ENCODE measurements at places on chromosomes 16 and 17.

- DNase-seq: no peak
Observed at GRCh38 chr17:78737332-78737731, 44.7 kb downstream of the CYTH1 start.

- DNase-seq: no peak
Observed at GRCh38 chr17:6780886-6781285, 4.9 kb downstream of the FBXO39 start.

DNA sequence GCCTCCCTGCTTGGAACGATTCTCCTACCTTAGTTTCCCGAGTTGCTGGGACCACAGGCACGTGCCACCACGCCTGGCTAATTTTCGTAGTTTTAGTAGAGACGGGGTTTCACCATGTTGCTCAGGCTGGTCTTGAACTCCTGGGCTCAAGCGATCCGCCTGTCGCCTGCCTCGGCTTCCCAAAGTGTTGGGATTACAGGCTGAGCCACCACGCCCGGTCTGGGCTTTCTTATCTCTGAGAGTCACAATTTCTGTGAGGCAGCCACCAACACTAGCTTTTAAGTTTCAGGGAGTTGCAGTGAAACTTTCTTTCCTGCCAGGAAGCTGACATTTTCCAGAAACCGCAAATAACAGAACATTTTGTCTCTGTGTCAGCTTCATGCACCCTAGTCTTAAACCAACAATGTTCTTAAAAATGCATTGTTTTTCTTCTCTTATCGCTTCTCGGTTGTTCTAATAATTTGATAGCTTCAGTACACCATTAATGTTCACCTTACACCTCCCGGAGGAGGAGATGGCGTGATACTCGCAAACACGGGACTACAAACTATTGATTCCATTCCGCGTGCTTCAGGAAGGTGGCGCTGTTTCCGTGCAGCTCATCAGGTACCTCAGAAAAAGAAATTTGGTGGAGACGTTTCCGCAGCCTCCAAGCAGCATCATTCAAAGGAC is 7.4 kb upstream of the DHRS7B start:
- no peak for DNase-seq

DNA sequence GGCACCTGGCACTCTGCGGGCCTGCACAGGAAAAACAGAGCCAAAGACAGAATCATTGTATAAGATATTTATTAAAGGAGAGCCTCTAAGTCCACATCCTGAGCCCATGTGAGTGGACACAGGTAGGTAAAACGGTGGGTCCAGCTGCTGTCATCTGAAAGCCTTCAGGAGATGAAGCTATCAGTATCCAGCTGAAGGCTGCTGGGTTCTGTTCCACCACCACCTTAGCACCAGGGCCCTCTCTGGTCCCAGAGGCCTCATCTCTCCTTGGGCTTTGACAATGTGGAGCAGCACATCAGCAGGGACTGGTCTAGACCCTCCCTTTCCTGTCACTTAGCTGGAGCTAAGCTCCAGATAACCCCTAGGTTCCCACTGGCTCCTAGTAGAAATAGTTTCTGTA is 7.3 kb downstream of the TMEM106A start:
- no peak for DNase-seq

DNA sequence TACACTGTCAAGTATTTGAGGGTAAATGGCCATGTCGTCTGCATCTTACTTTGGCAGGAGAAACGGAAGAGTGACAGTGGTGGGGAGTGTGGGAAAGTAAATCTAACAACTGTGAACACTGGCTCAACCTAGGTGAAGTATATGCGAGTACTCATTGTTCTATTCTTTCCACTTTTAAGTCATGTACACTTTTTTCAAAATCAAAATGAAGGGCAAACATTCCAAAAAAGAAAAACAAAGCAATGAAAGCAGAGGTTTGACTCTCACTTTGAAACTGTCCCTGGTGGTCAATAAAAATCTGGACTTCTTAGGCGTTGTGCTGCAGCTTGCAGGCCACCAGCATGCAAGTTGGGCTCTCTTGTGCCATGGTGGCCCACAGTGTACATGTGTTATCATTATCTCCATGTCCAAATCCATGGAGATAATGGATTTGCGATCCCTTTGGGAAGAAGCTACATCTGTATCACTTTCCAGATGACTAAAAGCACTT is 32.7 kb downstream of the STAT5B start:
- DNase-seq: no peak

DNA sequence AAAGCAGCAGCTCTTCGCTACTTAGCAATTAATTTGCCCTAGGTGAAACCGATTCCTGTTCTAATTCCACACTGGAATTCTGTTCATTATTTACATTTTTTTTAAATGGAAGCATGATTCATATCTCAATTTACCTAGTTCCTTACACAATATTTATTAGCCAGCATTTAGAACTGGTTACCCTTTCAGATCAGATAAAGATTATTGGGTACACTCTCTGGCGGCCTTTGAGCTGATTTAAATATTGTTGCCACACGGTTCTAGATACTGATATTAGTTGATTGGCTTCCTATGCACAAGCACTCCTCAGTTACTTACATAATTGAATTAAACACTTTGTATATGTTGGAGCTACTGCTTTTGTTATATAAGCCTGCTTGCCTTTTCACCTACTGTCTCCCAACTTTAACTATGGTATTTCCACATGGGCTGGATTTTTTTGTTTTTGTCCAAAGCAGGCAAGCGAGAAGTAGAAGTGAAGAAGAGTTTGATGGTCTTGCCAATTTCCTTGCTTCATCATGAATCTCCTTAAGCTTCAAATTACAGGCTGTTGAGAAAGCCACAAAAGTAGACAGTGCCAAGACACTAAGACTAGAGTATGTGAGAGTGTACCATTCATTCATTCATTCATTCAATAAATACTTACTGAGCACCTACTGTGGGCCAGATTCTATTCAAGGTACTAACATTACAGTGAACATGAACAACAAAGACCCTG is 3.9 kb upstream of the ALDH3A2 start:
- DNase-seq: no peak

DNA sequence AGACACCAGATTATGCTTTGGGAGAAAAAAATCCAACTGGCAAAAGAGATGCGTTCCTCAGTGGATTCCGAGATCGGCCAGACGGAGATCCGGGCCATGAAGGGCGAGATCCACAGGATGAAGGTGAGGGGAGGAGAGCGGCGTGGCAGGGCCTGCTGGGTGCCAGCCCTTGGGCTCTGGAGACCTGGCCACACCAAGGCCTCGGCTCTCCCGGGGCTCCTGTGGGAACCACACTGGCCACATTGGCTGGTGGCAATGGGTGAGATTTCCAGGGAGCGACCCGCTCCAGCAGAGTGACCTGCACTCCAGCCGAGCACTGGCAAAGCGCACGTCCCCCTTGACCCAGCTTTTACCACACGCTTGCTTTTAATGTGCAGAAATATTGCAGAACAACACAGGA is 11.6 kb upstream of the GAA start:
- no peak for DNase-seq

GRCh38 chr17:80119271-80119791 is 17.9 kb downstream of the GAA start:
- no peak for DNase-seq

DNA sequence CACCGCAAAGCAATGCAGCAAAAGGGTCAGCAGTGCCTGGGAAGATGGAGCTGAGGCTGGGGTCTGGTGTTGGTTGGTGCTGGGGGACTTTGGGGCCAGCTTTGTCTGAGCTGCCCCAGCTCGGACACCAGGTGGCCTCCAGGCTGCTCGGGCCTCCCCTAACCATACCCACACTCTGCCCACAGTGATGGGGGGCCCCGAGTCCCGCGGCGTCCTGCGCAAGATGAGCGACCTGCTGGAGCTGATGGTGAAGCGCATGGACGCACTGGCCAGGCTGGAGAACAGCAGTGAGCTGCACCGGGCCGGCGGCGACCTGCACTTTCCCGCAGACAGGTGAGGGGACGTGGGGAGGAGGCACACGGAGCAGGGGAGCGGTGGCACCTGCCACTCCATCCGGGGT is 13.8 kb downstream of the MGAT5B start:
- no peak for DNase-seq

DNA sequence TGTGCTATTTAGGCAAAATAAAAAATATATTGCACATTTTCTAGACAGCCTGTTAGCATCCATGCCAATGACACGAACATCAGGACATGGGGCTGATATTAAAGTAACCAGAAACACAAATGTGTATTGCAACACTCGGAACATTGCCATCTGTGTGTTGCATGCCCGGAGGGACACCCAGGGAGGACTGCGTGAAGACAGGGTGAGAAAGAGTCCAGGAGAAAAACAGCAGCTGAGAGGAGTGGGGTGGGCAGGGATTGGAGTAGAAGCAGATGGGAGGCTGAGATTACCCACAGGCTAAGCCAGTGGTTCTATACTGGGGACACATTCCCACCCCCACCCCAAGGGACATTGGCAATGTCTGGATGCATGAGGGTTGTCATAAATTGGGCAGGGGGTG is 114.8 kb downstream of the GRIN2A start:
- no peak for DNase-seq

DNA sequence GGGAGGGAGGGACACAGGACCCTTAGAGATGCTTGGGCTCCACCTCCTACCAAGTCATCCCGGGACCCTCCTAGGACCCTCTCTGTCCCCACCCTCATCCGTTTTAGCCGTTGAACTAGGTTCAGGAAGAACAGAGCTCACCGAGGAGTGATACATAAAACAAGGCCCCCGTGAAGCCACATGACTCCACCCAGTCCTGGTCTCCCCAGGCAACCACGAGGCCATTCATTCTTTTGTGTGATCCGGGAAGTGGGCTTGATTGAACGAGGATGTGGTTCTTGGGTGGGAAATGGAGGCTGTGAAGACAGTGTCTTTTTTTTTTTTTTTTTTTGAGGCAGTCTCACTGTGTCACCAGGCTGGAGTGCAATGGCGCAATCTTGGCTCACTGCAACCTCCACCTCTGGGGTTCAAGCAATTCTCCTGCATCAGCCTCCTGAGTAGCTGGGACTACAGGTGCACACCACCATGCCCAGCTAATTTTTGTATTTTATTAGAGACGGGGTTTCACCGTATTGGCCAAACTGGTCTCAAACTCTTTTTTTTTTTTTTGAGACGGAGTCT is 14.8 kb downstream of the TRARG1 start:
- no peak for DNase-seq

DNA sequence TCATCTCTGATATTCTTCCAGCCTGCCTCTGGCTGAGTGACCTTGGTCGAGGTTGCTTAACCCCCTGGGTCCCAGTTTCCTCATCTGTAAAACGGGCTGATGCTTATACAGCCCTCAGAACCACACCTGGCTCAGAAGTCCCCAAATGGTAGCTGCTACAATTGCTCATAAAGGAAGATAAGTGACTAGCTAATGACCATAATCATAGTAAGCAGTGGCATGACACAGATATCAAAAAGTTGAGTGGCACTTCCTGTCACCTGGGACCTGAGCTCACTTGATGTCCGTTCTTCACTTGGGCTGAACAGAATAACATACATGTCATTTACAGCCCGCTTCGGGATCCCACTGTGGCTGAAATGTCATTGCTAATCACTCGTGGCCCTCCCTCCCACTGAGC is 1.8 kb downstream of the MGRN1 start:
- DNase-seq: no peak

GRCh38 chr16:69443927-69444631 is 19.7 kb downstream of the CYB5B start:
- DNase-seq: no peak

GRCh38 chr16:84266451-84266850 is 26.6 kb upstream of the KCNG4 start:
- DNase-seq: no peak

DNA sequence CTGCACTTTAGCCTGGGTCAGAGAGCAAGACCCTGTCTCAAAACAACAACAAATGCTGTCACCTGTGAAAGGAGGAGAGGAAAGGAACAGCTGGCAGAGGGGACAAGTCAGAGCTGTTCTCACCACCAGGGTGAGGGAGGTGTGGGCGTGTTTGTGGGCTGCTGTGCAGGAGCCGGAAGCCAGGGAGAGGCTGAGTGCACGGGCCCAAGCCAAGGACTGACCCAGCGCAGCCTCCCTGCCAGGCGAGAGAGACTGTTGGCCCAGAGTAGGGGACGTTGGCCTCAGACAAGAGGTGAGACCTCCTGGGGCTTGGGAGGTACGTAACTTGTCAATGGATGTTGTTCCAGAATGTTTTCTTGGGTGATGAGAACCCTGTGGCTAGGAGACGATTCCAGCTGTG is 10.7 kb downstream of the SPNS2 start:
- DNase-seq: no peak

DNA sequence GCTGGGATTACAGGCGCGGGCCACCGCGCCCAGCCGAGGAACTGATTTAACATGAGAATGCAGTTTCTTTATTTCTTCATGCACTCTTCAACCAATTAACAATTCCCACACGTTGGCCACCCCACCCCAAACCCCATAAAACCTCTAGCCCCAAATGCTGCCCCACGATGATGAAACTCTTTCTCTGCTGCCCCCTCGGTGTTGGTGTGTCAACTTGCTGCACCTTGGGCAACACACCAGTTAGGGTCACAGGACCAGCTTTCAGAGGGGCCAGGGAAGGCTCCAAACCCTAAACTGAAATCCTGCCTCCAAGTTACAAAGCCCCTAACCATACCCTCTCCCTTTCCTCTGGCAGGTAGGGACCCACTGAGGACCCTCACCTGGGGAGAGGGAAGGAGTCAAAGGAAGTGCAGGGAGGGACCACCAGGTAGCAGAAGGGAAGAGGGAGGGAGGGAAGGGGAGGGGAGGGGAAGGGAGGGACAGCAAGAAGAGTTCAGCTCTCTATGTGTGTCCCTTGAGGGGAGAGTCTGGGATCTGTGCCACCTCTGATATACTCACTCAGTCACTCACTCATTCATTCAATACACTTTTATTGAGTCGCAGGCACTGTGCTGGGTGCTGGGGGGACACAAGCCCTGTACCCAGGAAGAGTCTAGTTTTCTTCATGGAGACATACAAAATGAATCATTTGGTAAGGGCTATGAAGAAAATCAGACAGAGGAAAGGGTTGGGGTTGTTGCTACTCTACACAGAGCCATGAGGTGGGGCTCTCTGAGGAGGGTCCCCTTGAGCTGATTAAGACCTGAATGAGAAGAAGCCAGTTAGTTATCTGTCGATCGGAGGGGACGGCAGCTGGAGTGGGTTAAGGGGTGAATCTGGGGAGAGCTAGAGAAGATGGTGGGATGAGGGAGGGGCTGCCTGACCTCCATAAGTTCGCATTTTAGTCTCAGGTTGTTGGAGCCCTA is 3.9 kb downstream of the PLXDC1 start:
- no peak for DNase-seq

- no peak for DNase-seq
Observed at GRCh38 chr17:68694791-68695485, 93.8 kb upstream of the FAM20A start.

DNA sequence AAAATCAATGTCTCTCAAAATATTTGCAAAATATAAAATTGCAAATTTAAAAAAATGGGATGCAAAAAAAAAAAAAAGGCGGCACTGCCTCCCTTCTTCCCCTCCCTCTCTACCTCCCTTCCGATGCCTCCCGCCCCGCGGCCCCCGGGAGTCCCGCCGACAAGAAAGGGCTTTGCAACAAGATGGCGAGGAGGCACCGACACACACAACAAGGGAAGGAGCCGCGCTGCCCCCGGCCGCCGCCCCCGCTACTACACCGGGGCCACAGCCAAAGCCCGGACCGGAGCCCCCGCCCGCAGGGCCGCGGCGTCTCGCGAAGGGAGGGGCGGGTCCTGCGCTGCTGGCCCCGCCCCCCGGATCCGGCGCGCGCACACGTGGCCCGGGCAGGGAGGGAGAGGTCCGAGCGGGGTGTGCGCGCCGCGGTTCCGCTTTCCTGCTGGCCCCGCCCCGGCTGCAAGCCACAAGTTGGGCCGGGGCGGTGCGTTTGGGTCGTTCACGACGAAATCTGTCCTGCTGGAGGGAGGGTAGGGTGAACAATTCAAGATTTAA is at the start of gene MNT:
MNT (minus strand) TSS at position 184 of the 549 bp plus-strand sequence. CDS start 348 bp downstream, outside the sequence.
- DNase-seq: peak; percentile 46

GRCh38 chr17:44492706-44493272 is 10.4 kb downstream of the GPATCH8 start:
- no peak for DNase-seq
